ENCODE measurements at places on chromosomes 4 and X.

DNA sequence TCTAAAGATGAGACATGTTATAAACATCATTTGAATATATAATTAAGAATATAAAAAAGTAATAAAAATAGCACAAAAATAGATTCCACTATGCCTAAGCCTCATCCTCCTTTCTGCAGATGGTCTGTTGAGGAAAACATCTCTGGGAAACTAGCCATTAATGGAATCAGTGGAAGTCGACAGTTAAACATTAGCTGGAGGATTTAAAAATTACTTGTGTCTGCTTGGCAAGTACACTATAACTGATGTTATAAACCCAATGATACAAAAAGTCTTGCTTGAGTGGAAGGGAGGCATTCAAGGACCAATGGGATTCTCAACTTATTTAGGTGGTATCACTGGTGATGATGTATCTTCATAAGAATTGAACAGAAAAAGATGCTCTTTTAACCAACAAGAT, 1598.3 kb downstream of the PCDH18 start:
- no peak for DNase-seq

- DNase-seq: no peak
Measured at GRCh38 chrX:5015451-5015850, 1213.2 kb downstream of the NLGN4X start.

DNA sequence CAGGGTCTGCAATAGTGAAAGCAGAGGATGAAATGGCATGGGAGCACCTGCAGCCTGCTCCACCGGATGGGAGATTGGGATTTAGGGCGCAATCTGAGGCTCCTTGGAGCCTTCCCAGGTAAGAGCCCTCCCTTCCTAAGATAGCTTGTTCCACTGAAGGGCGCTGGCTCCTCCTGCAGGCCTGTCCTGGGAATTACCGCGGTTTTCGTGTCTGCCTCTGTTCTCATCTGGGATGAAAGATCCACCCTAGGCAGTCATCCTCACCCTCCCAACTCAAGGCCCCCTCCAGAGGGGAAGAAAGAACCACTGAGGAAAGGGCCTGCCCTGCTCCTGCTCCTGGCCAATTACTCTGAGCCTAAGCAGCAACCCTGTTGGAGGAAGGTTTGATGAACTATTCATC, 547.5 kb downstream of the SMARCA1 start:
- no peak for DNase-seq

GRCh38 chr4:141636771-141637460, 533 bp downstream of the IL15 start:
- peak; percentile 18 for DNase-seq

DNA sequence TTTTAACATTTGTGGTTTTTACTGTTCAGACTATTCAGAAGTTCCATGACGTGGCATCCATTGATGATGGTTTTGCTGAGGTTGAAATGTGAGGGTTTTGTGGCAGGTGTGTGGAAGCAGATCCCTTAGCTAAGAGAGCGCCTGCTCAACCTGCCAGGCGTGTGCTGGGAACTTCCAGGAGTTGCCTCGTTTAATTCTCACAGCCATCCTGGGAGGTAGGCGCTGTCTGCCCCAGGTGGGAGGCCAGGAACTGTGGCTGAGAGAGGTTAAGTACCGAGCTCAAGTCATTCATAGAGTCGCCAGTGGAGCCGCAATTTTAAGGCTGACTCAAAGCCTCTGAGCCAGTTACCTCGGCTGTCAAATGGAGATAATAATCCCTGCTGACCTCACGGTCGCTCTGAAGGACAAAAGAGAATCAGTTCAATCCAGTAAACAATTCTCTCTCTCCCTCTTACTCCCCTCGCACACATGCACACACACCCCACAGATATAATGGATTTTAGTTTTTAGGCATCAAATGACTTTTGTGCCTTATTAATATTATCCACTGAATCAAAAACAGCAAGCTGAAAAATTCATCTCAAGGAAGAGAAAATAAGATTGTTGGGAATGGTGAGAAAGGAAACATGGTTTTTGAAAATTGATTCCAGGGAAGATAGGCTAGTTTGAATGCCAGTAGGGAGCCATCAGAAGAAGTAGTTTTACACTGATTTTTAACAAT, 171.3 kb downstream of the PTTG2 start:
- DNase-seq: peak; percentile 90

- DNase-seq: no peak
Measured at GRCh38 chr4:137649711-137650450, 117.6 kb upstream of the PCDH18 start.

DNA sequence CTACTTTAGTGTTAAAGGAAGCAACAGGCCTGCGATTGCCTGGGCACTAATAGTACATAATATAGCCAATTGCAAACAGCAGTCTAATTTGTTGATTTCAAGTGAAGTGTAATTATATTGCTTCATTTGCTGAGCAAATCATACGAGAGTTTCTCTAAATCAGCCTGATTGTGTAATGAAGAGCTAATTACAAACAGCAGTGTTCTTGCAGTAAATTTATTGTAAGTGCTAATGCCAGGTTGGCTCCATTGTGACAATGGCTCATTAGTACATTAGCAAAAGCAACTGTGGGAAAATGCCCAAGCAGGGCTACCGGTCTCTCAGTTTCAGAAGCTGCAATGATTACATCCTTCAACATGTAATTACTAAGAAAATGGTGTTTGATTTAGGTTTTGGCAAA, 591.5 kb downstream of the GALNTL6 start:
- no peak for DNase-seq

DNA sequence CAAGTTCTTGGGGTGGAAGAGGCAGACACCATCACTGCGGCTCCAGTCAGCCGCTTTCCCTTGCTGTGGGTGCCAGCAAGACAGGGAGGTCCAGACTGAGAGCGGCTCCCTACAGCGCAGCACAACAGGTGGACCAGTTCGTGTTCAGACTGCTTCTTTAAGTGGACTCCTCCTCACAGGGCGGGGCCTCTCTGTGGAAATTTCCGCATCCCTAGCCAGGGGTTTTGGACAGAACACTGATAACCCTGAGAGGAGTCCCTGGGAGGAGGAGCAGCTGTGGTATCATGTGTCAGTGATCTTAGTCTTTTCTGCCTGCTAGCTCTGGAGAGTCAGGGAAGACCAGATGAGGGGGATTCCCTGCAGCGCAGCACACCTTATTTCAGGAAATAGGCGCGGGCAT, 48.5 kb downstream of the MAGEC2 start:
- no peak for DNase-seq

- no peak for DNase-seq
Measured at GRCh38 chr4:28926156-28926555, 1794.0 kb upstream of the PCDH7 start.

GRCh38 chr4:86141161-86141560, 218.7 kb downstream of the MAPK10 start:
- DNase-seq: no peak

DNA sequence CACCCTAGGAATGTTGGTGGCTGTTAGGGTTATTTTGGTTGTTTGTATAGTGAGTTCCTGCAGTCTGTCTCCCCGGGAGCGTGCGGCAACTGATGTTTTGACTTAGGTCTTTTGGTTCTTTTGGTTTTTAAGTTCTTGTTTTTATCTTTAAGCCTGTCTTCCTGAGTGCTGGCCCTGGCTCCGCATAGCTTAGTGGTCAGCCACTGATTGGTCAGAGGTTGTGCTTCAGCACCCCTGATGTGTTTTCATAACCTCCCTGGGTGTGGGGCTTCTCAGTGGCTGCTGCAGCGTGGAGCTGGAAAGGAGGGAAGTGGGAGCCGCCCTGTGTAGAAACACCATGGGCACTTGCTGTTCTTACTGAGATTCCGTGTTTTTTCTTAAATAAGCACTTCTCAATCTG, 5.1 kb downstream of the PIGG start:
- DNase-seq: no peak

GRCh38 chrX:38804682-38805431, 3.6 kb downstream of the MID1IP1 start:
- peak; percentile 15 for DNase-seq

GRCh38 chr4:112951362-112952312, 97.8 kb upstream of the ANK2 start:
- DNase-seq: no peak

- no peak for DNase-seq
Measured at GRCh38 chrX:17553961-17554482, 179.0 kb downstream of the NHS start.

- no peak for DNase-seq
Measured at GRCh38 chr4:175351473-175351872, 433.3 kb downstream of the ADAM29 start.

GRCh38 chr4:188254211-188254610, 115.0 kb downstream of the TRIML1 start:
- no peak for DNase-seq

GRCh38 chrX:22748093-22748999, 251.4 kb upstream of the DDX53 start:
- DNase-seq: peak; percentile 56

DNA sequence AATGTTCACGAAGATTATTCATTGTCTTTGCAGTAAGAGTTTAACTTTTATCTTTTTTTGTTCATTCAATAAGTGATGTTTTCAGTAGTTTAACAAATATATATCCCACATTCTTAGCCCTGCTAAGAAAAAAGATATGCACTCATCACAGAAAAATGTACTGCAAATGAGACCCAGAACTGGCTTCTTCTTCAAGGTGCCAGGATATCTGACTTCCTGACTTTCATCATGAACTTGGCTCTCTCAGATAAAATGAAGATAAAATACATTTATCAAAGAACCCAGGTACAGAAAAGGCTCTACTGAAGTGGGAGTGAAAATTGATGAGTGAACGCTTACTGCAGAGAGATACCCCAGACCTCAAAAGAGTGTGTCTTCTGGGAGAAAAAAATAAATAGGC, 177.8 kb upstream of the DKK2 start:
- DNase-seq: no peak

DNA sequence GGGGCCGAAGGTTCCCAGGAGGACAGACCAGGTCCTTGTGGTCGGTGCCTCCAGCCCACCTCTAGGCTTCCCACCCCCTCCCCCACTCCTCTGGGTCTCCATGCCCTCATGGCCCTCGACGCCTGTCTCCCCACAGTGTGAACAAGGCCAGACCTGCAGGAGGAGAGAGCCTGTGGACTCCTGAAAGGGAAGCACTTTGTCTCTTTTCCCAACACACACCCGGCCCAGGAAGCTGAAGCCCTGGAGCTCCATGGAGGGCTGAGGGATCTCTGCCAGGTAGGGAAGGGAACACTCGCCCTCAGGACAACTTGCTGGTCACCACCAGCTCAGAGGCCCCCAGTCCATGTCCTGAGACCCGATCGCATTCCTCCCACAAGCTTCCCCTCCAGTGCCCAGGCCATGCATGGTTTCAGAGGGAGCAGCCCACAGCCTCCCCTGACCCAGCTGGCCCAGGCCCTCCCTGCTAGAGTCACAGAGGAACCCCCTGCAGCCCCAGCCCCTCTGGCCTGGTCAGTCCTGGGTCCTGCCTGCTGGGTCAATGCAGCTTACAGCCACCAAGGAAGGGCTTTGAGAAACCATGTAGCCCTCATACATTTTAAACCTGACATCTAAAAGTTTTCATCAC, 60.8 kb downstream of the ABLIM2 start:
- no peak for DNase-seq

GRCh38 chrX:11474576-11474975, 181.4 kb downstream of the AMELX start:
- no peak for DNase-seq

- DNase-seq: no peak
Measured at GRCh38 chrX:72683631-72684030, 30.5 kb downstream of the PHKA1 start.

GRCh38 chrX:110097920-110098319, 95.0 kb downstream of the TMEM164 start:
- DNase-seq: no peak

- DNase-seq: no peak
Measured at GRCh38 chrX:12570859-12571501, 220.2 kb upstream of the PRPS2 start.

GRCh38 chr4:8821151-8821950, 50.3 kb downstream of the HMX1 start:
- DNase-seq: peak; percentile 2

DNA sequence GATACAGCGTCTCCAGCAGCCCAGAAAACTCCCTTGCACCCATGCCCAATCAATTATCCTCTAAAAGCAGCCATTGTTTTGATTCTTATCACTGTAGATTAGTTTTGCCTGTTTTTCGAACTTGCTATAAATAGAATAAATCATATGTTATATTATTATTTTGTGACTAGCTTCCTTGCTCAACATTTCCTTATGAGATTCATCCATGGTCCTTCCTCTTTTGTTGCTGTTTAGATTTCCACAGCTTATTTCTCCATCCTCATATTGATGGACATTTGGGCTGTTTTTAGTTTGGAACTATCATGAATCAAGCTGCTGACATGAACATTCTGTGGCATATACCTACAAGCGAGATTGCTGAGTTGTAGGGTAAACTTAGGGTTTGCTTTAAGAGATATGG, 595.3 kb downstream of the BCOR start:
- DNase-seq: no peak

DNA sequence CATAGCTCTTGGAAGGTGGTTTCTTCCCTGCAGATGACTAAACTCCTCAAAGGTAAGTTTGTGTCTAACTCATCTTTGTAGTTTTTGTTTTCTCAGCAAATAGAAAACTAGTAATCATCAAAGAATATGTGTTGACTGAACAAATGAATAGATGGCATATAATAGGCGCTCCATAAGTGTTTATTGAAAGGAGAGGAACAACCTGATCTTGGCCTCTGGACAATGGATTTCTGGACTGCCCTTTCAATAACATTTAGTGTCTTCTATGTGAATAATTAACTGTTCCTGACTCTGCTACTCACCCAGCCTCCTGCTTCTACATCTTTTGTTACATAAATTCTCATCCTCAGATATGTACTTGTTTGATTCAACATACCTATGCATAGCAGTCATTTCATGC, 399.1 kb downstream of the PPP1R2C start:
- DNase-seq: no peak
